ENCODE measurements at places on chromosomes 6 and 20.

GRCh38 chr6:39892490-39893129, 41.7 kb downstream of the MOCS1 start:
- H3K27me3 ChIP-seq: no peaks in the 10 kb centered on the region
- no peaks in the 10 kb centered on the region for H3K4me1 ChIP-seq
- no peaks in the 10 kb centered on the region for H3K36me3 ChIP-seq
- no peak for DNase-seq

DNA sequence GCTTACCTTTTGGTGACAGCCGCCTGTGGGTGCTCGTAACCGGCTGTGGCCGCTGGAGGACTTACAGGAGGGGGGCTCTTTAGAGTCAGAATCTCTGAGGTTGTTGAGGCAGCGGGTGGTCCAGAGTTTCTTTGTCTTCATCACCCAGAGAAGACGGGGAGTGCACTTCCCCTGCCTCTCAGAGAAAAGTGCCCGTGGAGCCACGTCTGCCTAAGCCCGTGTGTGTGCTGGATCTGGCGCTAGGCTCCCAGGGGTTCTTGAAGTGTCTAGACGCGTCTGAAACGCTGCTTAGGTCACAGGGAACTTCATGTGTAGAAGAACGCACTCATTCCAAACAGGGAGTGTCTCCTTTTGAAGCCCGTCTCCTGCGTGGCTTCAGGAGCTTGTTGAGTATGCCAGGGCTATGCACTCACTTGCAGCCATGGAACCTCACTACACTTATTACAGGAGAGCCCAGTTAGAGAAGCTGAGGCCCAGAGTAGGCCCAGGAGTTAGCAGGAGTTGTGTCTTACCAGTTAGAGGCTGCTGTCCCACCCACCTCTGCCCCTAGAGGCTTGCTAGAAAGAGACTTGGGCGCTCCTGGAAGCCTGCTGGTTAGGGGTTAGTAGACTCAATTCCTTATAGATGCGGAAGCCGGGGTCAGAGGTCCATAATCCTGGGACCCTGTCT, 1.3 kb downstream of the LSM14B start:
- peaks cover 5% of the 10 kb centered on the region for H3K4me1 ChIP-seq
- no peak for DNase-seq
- H3K27me3 ChIP-seq: no peaks in the 10 kb centered on the region
- H3K36me3 ChIP-seq: peaks cover 52% of the 10 kb centered on the region
- peak overlapping the region; percentile 92 for H3K4me3 ChIP-seq

DNA sequence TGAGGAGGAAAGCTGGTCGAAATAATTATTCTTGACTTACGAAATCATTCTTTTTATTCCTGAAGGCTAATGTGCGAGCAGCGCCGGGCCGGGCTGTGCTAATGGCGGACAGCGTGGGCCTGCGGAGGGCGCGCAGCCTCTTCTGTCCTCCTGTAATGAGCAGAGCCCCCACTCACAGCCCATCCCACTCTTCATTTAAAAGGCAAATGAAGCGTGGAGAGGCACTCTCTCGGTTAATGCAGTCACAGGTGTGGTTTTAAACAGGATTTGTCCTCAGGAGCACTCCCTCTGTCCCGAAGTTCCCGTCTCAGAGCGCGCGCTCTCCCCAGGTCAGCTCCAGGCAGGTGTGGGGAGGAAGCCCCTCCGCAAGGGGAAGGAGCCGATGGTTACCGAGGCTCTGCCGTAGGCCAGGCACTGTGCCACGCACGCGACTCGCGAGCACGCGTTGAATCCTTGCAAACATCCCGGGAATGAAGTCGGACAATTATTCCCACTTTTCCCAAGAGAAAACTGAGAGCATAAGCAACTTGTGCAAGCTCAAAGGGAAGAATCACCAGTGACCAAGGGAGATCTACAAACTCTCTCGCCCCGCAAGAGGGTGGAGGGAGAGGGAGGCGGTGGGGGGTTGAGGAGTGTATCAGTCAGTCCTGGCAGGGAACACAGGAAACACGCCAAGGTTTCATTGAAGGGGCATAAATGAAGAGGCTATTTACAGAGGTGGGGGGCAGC, 35.5 kb upstream of the ZFAND3 start:
- no peak overlapping the region for H3K27ac ChIP-seq
- H3K27me3 ChIP-seq: no peaks in the 10 kb centered on the region

GRCh38 chr20:38548356-38549083, 32.5 kb upstream of the ADIG start:
- no peak overlapping the region for H3K27ac ChIP-seq
- no peaks in the 10 kb centered on the region for H3K4me1 ChIP-seq
- DNase-seq: no peak
- H3K36me3 ChIP-seq: peaks cover 100% of the 10 kb centered on the region
- no peaks in the 10 kb centered on the region for H3K27me3 ChIP-seq

GRCh38 chr6:157798851-157799250, 24.2 kb upstream of the SNX9 start:
- no peak overlapping the region for H3K4me3 ChIP-seq
- no peak overlapping the region for H3K27ac ChIP-seq
- DNase-seq: no peak
- H3K27me3 ChIP-seq: no peaks in the 10 kb centered on the region

DNA sequence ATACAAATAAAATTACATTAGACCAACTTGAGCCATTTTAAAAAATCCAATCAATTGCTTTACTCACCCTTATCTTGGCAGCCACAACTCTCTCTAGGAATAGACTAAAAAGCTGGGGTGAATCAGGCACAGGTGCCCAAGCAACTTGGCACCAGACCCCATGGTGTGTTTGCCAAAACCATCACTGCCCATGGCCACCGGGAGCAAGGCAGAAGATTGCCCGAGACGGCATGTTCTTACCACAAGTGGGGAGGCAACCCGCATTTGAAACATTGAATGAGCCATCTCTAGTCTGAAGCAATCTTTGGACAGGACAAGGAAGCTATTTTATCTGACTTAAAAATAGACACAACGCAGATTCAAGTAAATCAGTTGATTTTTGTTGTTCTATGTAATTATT, 69.0 kb downstream of the SMLR1 start:
- no peaks in the 10 kb centered on the region for H3K27me3 ChIP-seq
- DNase-seq: no peak
- H3K4me1 ChIP-seq: no peaks in the 10 kb centered on the region
- H3K27ac ChIP-seq: no peak overlapping the region
- peaks cover 11% of the 10 kb centered on the region for H3K36me3 ChIP-seq
- H3K4me3 ChIP-seq: no peak overlapping the region

GRCh38 chr6:156593127-156593526, 184.1 kb upstream of the ARID1B start:
- H3K27me3 ChIP-seq: no peaks in the 10 kb centered on the region
- no peaks in the 10 kb centered on the region for H3K4me1 ChIP-seq
- no peak overlapping the region for H3K4me3 ChIP-seq
- H3K27ac ChIP-seq: no peak overlapping the region
- no peaks in the 10 kb centered on the region for H3K36me3 ChIP-seq
- no peak for DNase-seq

DNA sequence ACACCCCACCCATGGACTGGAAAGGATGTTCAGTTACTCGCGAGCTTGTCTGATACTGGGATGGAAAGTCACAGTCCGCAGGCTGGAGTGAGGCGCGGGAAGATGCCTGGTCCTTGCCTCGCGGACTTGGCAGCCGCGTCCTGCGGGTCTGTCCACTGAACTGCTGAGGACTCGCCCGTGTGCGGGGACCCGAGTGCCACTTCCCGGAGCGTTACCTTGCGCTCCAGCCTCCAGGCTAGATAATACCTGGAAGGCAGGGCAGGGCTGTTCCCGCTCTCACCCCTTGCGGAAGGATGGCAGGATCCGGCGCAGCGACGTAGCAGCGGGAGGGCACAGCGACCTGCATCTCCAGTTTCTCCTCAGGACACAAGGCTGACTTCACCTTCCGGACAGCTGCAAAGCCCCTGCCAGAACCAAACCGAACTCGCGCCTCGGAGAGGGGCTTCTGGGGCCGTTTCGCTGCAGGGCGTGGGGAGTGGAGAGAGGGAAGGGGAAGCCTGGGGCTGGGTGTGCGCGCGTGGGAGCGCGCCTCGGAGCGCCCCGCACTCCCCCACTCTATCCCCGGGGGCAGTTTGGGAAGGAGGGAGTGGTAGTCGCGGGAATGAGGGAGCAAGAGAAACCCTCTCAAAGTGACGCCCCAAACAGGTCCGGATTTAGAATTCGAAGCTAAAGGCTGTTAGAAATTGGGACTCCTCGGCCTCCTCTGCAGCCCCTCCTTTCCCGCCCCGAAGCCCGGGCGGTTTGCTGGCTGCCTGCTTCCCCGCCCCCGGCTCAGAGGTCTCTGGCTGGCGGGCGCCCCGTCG, at the start of gene KCNQ5:
KCNQ5 (plus strand) TSS at position 774 of the 803 bp plus-strand sequence.
- no peaks in the 10 kb centered on the region for H3K36me3 ChIP-seq
- H3K4me3 ChIP-seq: peak within 1 kb of the TSS; percentile 52
- peak within 1 kb of the TSS; percentile 34 for H3K27ac ChIP-seq
- H3K27me3 ChIP-seq: no peaks in the 10 kb centered on the region
- DNase-seq: no peak

DNA sequence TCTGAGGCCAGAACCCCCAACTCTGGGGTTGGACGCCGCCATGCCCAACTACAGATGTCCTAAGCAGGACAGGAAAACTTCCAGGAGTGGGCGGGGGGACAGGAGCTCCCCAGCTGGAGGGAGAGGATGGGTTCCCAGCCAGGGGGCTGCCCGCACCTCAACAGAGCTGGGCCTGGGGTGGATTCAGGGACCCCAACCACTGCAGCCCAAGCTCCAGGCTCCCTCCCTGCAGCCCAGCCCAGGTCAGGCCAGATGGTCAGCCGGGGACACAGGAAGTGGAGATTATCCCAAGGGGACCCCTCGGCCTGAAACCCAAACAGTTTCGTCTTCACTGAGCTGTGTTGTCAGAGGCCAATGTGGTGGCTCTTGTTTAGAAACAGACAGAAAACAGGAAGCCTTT, 9.4 kb downstream of the LAMA5 start:
- H3K27me3 ChIP-seq: no peaks in the 10 kb centered on the region
- H3K4me1 ChIP-seq: peaks cover 92% of the 10 kb centered on the region
- peaks cover 77% of the 10 kb centered on the region for H3K36me3 ChIP-seq
- no peak overlapping the region for H3K4me3 ChIP-seq
- H3K27ac ChIP-seq: peak overlapping the region; percentile 99
- no peak for DNase-seq

DNA sequence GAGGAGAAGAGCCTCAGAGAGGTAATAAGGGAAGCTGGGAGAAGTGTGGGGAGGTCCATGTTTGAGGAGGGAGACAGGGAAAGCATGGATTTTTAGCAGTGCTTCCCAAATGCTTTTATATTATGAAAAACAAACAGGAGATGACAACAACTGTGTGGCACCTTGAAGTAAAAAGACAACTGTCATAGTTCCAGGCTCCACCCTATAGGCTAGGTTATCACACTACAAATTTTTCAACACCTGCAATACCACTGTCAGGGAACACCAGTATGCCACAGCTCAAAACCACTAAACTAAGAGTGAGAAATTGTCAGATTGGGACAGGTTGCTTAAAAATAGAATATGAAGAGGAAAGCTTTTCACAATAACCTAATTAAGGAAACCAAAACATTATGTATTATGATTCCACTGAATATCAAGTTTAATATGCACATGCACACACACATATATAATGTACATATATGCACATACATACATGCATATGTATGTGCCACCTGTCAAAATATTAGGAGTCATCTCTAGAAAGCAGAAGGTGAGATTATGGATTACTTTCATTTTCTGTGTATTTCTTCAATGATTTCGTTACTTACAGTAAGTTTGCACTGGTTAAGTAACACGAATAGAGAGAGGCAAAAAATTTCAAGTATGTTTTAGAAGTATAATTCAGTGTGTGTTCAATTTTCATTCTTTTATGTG, 261.2 kb downstream of the PTPRK start:
- H3K27me3 ChIP-seq: no peaks in the 10 kb centered on the region
- no peak for DNase-seq
- no peak overlapping the region for H3K27ac ChIP-seq
- no peaks in the 10 kb centered on the region for H3K36me3 ChIP-seq
- no peak overlapping the region for H3K4me3 ChIP-seq
- peaks cover 2% of the 10 kb centered on the region for H3K4me1 ChIP-seq

- H3K27me3 ChIP-seq: no peaks in the 10 kb centered on the region
- H3K4me1 ChIP-seq: peaks cover 29% of the 10 kb centered on the region
These were observed 388.2 kb upstream of the CITED2 start for GRCh38 chr6:139762587-139763031.

- H3K4me1 ChIP-seq: no peaks in the 10 kb centered on the region
- H3K4me3 ChIP-seq: no peak overlapping the region
- no peak overlapping the region for H3K27ac ChIP-seq
- DNase-seq: no peak
- no peaks in the 10 kb centered on the region for H3K27me3 ChIP-seq
- H3K36me3 ChIP-seq: no peaks in the 10 kb centered on the region
These were observed 106.4 kb downstream of the SCP2D1 start for GRCh38 chr20:18919996-18920395.

DNA sequence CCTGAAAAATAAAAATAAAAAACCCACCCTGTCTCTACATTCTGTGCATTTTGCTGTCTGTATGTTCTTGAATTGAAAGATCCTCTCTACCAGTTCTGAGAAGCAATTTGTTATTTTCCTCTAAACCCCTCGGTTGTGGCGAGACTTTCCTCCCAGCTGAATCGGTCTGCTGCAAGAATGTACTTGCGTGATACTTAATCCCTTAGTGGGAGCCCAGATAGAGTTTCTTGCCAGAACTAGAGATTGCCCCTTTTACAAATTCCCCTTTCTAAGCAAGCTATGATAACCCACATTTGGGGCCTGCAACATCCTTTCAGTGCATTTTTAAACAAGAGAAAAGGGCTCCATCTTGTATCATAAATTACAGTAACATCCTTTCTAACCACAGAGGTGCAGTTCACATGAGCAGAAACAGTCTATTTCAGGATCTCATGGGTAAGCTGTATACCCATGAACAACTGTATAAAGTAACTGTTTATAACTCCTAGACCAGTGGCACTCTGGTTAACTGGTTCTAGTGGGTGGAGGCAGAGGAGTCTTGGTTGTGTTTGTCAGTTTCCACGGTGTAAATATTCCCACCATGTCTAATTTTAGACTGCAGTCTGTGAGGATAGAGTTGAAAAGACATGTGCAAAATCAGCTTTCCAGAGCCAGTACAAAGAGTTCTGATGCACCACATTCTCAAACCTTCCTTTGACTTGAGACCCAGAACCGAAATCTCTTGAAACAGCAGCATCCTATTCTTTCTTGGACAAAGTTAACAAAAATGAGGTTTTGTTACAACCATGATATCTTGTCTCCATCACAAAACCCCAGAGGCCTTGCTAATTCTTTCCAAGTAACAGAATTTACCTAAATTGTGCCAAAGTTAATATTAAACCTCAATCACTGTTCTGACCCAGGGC, 113.1 kb upstream of the ZNF217 start:
- H3K27me3 ChIP-seq: no peaks in the 10 kb centered on the region
- H3K4me3 ChIP-seq: no peak overlapping the region
- no peaks in the 10 kb centered on the region for H3K4me1 ChIP-seq

Data from RWPE2 (cell line).